ENCODE measurements at places on chromosomes 13 and 19.

GRCh38 chr13:29908416-29909080 lies 58.1 kb upstream of the UBL3 start:
- no peak for DNase-seq

- DNase-seq, result no peak
Observed at GRCh38 chr19:16026756-16027155, 49.5 kb upstream of the TPM4 start.

DNA sequence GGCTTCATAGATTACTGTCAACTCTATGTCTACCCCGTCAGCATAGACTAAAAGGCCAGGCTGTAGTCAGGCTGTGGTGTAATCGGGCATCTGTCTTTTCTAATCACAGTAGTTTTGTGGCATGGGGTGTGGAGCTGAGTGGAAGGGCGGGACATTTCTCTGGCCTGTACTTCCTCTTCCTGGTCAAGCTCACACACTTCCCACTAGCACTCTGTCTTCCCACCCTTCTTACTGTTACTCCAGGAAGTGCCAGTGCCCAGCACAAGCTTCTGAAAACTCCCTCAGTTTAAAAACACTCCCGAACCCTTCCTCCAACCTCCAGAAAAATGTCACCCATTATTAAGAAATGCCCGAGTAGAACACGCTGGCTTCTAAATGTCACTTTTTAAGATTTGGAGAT lies 229.8 kb downstream of the KLF5 start:
- no peak for DNase-seq

- no peak for DNase-seq
Observed at GRCh38 chr13:102177431-102177830, 224.4 kb downstream of the FGF14 start.

DNA sequence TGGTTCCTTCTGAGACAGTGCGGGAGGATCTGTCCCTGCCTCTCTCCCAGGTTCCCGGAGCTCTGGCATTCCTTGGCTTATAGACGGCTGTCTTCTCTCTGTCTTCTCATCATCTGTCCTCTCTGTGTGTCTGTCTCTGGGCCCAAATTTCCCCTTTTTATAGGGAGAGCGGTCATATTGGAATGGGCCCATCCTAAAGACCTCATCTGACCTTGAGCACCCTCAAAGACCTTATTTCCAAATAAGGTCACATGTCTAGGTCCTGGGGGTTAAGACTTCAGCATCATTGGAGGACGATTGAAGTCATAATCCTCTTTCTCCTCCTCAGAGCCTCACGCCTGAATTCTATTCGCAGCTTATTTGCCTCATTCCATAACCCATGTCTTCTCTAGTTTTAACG lies 98.4 kb downstream of the RAB20 start:
- no peak for DNase-seq

All from anterior cingulate cortex (tissue), 58 donors.